ENCODE measurements at places on chromosomes 7 and 10.

GRCh38 chr10:98217801-98218200, 50.2 kb downstream of the LOXL4 start:
- no peak for DNase-seq

GRCh38 chr7:122182081-122182480, 38.0 kb upstream of the AASS start:
- no peak for DNase-seq

DNA sequence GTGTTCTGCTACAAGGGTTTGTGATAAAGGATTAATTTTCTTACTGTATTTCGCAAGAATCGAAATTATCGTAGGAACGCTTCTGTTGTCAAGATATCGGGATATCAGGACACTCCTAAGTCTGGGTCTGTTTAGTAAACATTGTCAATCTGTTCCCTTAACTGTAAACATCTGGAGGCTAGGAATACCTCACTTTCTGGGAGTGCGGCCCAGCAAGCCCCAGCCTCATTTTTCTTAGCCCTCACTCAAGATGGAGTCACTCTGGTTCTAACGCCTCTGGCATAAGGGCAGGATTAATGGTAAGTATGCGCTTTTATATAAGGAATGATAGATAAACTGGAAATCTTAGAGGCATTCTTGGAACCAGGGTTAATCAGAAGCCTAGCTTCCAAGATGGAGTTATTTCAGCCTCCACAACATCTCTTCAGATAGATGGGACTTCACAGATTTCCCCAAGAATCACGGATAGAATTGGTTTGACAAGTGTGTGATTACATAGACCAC, 30.1 kb upstream of the CCL24 start:
- no peak for DNase-seq

DNA sequence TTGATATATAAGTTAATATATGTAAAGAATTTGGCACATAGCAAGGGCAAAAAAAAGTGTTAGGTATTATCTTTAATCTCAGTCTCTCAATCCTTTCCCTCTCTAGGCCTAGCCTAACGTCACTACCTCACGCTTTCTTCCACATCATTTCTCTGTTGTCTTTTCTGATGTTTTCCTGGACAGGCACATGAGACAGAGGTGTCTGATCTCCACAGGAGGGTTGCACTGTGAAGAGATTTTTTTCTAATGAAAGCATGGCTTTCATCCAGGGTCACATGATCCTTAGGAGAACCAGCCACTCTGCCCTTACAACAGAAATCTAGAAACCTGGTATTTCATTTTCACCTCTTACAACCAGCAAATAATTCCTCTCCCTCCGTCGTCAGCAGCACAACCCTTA, 1268.3 kb downstream of the XPNPEP1 start:
- no peak for DNase-seq

GRCh38 chr7:139936760-139937310, 107.8 kb downstream of the TBXAS1 start:
- no peak for DNase-seq

DNA sequence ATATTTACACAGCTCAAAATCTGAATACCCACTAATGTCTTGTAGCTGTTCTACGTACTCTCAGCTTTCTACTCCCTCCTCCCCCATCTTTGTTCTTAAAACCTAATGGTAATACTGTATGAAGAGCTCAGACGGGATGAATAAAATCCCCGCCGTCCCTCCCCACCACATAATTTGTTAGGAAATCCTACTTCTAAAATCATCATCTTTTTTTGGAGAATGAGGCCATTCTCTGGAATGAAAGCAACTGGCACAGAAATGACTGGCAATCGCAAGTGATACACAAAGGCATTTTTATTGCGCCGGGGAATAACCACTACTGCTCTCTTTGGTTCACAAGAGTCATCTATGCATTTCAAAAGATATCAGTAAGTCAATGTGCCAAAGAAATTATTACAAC, 27.3 kb downstream of the SLC35B4 start:
- no peak for DNase-seq

DNA sequence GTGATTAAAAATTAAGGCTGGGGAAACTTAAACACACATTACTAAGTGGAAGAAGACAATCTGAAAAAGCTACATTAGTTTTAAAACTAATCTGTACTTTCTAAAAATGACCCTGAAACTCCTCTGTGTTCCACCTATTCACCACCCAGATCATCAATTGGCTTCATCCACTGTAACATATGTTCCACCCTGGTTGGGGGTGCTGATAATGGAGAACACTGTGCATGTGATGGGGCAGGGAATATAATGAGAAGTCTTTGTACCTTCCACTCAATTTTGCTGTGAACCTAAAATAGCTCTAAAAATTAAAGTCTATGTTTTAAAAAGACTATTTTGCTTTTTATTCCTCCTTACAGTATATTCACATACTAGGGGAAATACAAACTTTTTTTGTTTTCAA, 132.7 kb downstream of the CNOT4 start:
- no peak for DNase-seq

DNA sequence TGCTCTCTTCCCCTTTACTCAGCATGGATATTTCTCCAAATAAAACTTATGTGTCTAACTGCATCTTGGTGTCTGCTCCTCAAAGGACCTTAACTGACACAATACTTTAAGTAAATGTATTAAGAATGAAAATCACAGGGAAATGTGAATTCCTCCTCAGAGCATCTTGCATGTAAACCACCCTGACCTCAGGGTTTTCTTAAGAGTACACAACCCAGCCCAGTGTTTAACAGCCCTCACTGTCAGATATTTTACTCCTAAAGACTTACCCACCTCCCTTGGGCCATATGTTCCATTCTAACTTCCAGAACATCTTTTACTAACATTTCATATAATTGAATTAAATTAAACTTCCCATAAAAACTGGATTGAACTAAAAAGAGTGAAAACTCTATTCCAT, 315.3 kb downstream of the HPSE2 start:
- no peak for DNase-seq

DNA sequence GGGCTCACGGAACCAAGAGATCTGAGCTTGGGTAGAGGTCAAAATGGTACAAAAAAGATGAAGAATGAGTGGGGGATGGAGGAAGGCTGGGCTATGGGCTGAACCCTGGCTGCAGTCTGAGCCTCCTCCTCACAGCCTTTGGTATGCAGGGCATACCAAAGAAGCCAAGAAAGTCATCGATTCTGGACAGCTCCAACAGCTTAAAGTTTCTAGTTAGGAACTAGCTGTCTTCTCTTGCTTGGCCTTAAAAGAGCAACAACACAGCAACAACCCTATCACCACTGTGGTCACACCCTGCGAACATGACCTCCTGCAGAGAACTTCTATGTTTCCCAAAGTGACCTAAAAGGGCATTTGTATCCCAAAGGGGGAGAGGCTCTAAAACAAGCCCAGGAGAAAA, 126.1 kb upstream of the EFCAB10 start:
- no peak for DNase-seq

- DNase-seq = no peak
These were observed 35.5 kb upstream of the KDM7A start for GRCh38 chr7:140212100-140212881.

DNA sequence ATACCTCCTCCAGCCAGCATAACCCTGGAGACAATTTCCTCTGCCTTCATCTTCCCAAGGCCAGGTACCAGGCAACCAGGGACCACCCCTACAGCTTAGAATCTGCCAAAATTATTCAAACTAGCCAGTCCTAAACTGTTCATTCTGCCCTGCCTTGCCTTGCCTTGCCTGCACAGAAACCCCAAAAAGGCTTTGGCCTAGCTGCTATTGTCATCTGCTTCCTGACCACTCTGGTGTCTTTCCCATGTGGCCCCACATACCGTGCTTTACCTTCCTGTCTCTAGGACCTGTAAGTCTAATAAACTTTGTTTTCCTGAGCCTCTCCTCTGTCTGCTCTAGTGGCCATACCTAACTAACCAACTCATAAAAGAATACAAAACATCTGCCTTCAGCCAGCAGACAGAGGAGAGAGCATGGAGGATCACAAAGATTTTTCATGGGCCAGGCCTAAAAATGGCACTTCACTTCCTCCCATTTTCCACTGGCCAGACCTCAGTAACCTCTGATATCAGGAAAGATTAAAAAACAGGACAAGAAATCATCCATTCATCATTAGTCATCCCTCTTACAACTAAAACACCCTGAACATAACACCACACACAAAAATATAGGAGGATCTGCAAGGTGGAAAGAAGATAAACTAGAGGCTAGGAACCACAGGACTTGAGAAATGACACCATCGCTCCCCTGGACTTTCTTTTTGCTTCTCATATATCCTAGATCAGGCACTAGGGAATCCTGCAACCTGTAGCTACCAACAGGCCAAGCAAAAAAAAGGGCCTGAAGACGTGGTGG, 51.5 kb downstream of the IMMP2L start:
- DNase-seq = no peak

DNA sequence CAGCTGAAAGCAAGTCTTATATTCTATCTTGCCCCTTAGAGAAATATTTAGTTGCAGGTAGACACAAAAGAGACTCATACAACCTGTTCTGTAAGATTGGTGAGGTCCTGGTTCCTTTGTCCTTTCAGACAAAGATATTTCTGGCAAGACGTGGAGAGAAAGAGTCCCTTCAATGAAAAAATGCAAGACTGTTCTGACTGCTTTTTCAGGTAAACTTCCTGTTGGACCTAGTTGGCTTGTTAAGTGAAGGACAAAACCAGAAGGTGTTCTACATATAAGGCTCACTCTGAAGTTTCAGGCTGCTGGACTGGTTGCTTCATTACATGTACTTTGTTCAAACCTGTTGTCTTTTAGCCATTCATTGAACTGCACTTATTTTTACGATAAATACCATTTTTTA, 119.0 kb upstream of the PTPRZ1 start:
- DNase-seq = no peak

GRCh38 chr10:104446151-104446550, 92.5 kb downstream of the CFAP58 start:
- no peak for DNase-seq

DNA sequence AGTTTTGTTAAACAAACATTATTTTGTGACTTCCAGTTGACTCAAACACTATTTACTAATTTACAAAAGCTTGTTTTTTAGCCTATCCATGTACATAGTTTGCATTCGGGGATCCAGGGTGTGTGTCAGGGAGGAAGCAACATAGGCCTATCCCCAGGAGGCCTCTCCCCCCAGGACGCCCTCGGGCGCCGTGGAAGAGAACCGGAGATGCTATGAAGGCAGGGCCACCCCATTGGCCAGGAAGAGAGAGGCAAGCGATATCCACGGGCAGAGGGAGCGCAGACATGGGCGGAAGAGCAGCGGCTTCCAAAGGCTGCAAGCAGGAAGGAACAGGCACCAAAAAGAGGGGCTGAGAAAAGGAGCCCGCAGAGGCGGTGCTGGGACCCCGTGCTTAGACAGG, 38.3 kb upstream of the EGFR start:
- DNase-seq = no peak

GRCh38 chr10:86062647-86063145, 303.9 kb downstream of the GRID1 start:
- DNase-seq = no peak

GRCh38 chr10:77313066-77313750, 324.4 kb downstream of the KCNMA1 start:
- DNase-seq = no peak

DNA sequence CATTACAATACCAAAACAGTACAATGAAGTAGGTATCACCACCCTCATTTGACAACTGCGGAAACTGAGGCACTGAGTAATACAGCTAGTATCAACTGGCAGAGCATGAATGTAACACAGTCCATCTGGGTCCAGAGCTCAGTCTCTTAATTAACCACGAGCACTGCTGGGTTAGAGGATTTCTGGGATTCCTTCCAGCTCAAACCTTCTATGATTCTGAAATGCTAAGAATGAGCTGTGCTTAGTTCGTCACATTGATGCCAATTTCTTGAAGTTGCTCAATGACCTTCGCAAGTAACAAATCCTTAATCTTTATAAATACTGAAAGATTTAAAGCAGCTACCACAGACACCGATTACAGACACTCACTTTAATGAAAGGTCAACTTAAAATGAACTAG, 62.5 kb downstream of the SGMS1 start:
- DNase-seq = no peak

GRCh38 chr10:86182150-86182549, 184.4 kb downstream of the GRID1 start:
- DNase-seq = no peak

DNA sequence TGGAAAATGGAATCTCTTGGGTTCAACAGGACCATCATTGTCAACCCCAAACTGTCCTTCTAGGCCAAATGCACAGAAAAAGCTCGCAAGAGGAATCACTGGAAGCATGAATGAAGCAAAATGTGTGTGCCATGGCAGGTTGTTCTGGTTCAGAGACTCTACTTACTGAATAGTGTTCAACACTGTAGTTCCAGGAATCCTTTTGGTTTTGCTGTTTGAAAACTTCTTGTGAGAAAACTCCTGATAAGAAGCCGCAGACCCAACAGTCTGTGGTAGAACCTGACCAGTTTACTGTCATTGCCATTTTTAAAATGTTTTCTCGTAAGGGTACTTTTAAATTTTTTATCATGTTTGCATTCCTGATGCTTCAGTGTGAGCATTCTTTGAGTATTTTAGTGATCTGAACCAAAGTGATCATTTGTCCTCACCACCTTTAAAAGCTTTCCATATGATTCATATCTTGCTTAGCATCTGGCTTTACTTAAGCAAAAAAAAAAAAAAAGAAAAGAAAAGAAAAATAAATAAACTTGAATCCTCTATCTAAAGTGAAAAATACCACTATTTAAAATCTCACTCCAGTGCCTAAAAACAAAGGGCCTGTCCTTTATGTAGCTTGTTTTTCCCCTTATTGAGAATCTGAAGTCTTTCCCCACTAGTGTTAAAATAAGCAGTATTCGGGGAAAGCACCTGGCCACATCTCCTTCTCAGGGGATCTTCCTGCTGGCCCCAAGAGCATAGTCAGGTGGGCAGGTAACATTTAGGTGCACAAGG, 92.4 kb downstream of the WNT2 start:
- no peak for DNase-seq
